Stomach (tissue), 19 donors: ENCODE measurements at places on chromosomes 1 and 21.

DNA sequence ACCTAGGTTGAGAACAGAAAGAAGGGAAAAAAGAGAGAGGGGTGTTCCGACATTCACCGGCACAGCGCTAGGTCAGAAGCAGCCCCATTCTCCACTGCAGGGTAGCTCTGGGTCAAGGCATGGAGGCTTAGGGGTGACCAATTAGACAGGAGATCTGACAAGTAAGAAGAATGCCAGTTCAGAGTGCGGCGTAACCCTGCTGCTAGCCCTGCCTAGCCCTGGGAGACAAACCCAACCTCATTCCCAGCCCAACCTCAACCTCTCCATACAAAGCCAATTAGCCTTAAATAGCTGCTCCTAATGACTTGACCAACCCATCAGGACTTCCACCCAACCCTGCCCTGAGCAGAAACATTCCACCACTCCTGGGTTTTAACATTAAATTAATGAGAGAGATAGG lies 3.4 kb downstream of the PRELP start:
- DNase-seq = no peak

GRCh38 chr1:22158654-22159053 lies 15.8 kb upstream of the WNT4 start:
- no peak for DNase-seq

- DNase-seq = no peak
Measured at GRCh38 chr1:85705940-85706339, 2.3 kb downstream of the ZNHIT6 start.

DNA sequence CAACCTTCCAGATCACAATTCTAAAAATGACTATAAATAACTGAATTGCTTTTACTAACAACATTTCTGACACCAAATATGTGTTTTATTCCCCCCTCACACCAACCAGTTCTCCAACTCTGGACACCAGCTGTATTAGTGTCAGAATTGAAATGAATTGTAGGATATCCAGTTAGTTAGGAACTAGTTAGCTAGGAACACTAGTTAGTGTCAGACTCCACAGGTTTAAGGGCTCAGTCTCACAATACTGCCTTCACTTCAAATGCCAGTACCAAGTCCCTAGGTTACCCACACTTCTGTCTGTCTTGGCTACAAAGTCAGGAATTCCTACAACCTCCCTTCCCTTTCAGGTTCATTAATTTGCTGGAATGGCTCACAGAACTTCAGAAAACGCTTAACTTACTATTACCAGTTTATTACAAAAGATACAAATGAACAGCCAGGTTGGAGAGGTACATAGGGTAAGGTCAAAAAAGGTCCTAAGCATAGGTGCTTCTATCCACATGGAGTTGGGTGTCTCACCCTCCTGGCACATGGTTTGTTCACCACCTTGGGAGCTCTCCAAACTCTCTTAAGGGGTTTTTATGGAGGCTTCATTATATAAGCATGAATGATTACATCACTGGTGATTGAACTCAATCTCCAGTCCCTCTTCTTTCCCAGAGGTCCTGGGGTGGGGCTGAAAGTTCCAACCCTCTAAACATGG lies 4.2 kb downstream of the STXBP3 start:
- no peak for DNase-seq

DNA sequence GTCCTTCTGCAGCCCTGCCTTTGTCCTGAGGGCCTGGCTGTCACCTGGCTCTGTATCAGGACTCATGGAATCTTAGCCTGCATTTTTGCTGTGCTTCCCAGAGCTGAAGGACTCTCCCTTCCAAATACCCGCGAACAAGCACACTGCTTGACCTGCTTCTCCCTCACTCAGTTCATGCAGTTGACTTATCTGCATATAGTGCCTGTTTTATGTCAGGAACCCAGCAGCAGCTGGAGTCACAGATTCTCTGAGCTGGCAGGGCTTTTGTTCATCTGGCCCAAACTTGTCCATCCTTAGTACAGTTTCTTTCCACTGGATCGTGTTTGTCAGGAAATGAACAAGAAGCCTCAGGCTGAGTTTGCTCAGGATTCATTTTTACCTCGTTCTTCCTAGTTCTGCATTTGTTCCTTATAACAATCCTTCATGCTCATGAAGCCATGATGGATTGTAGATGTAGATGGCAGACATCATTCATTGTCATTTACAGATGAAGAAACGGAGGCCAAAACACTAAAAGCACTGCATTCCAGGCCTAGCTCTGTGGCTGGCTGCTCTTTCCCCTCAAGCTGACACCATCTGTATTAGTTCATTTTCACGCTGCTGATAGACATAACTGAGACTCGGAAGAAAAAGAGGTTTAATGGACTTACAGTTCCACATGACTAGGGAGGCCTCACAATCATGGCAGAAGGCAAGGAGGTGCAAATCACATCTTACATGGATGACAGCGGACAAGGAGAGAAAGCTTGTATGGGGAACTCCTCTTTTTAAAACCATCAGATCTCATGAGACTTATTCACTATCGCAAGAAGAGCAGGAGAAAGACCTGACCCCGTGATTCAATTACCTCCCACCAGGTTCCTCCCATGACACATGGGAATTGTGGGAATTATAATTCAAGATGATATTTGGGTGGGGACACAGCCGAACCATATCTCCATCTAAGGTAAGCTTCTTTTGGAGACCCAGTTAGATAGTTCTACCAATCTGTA lies 150.9 kb downstream of the HIVEP3 start:
- DNase-seq = no peak

GRCh38 chr1:78664763-78665162 lies 15.1 kb downstream of the IFI44 start:
- DNase-seq = no peak

DNA sequence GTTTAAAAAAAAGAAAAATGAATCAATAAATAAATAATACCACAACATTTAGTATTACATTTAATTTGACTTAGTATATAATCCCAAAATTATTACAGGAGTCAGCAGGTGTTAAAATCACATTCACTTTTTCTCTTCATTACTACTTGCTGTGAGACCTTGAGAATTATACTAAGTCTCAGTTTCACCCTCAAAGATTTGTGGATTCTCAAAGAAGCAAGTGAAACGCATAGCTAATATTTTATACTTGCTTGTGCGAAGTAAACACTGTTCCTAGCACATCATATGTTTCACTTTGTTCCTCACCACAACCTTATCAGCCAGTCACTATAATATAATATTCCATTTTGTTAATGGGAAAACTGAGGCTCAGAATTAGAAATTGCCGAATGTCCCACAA lies 4.0 kb downstream of the CLCA1 start:
- no peak for DNase-seq
